Lower lobe of right lung (tissue), 2 donors: ENCODE measurements at places on chromosomes 1 and 21. TPM values are rescaled to one million over a fixed set of nuclear protein-coding genes. Genes with fewer than 3 reads are reported as not detected.

DNA sequence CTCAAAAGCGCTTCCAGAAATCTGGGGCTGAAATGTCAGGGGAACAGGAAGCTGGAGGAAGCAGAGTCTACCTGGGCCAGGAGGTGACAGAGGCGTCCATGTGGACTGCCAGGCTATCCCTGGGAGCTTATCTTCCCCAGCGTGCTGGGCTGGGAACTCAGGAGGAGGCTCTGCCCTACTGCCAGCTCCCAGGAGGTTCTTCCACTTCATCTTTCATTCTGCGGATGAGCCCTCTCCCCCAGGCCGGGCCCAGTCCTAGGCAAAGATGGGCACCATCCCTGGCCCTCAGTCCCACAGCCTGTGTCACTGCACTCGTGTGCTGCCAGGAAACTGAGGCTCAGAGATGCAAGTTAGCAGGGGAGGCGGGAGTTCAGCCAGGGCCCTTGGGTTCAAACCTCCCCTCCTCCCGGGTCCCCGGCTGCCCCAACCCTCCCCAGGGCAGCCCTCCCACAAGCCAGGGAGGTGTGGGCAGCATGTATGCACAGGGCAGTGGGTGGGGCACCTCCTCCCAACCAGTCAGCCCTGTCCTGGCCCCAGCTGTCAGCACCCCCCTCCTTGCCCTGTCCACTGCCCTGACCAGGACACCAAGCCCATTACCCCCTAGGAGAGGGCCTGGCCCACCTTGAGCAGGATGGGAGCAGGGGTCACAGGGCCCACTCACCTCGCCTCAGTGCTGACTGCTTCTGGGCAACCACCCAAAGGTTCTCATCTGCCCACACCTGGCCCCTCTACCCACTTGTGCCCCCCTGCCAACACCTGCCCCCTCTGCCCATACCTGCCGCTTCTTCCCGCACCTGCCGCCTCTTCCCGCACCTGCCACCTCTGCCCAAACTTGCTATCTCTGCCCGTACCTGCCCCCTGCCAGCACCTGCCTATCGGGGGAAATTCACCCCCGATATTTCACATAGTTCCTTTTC, 226.0 kb downstream of the NPHP4 start:
- DNase-seq = no peak

GRCh38 chr1:29208442-29208841, 22.3 kb downstream of the MECR start:
- DNase-seq = no peak

The SFN gene
- total RNA-seq = 47.5 TPM

The FCMR gene
- 6.8 TPM for total RNA-seq
